ENCODE measurements at places on chromosomes 12 and 14.

DNA sequence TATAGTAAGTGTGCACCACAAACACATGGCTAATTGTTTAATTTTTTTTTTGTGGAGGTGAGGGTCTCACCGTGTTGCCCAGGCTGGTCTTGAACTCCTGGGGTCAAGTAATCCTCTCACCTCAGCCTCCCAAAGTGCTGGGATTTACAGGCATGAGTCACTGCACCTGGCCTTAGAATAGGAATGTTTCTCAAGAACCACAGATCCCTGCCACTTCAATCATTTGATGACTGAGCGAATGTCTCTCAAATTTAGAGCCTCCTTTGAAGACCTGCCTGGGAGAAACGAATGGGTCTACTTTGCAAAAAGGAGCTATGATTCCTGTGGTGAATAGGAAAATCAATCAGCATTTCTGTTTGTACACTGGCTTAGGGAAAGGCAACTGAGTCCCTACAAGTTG, 33.5 kb upstream of the CHST11 start:
- no peak for DNase-seq

DNA sequence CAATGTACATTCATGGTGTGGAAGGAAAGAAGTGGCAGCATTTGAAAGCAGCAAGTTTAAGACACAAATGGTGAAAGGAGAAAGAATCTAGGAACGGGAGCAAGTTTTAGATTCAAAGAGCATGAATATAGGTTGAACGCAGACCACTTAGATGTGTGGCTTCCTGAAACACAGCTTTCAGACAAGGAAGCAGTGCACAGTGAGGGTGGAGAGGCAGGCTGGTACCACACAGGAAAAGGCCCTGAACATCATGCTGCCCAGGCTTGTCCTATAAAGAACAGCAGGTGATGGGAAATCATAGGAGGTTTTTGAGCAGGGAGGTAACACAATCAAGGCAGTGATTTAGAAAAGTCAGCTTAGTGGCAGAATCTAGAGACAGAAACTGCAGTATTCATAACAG, 35.6 kb downstream of the GNS start:
- DNase-seq: no peak

GRCh38 chr14:78673845-78674244, 503.7 kb downstream of the NRXN3 start:
- no peak for DNase-seq

GRCh38 chr14:91205459-91205858, 39.0 kb downstream of the GPR68 start:
- DNase-seq: no peak

Data from activated T-helper 1 cell treated with anti-CD3 and anti-CD28 coated beads, Interleukin-12 subunit alpha, Interleukin-12 subunit beta, Interleukin-2, Interleukin-4 antibody, amounts not matched to agents 30 ng/mL and 10 ng/mL and 1 ng/mL, durations not matched to agents 14 hours and 24 hours and 36 hours (primary cell).